ENCODE measurements at places on chromosomes 5 and 9.

- DNase-seq, result peak; percentile 70
These were observed 46.2 kb downstream of the PCA3 start for GRCh38 chr9:76810377-76810957.

GRCh38 chr5:172283020-172283861, at the start of gene UBTD2:
TSS of gene UBTD2 (minus strand) at chr5:172283764. CDS start at chr5:172283665, 99 bp downstream.
- peak; percentile 70 for DNase-seq

GRCh38 chr5:154937186-154937717, 759 bp downstream of the GEMIN5 start:
- DNase-seq, result no peak

DNA sequence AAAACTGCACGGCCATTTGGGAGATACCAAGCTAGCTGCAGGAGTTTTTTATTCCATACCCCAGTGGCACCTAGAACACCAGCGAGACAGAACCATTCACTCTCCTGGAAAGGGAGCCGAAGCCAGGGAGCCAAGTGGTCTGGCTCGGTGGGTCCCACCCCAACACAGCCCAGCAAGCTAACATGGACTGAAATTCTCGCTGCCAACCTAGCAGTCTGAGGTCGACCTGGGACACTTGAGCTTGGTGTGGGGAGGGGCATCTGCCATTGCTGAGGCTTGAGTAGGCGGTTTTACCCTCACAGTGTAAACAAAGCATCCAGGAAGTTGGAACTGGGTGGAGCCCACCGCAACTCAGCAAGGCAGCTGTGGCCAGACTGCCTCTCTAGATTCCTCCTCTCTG, 108.9 kb upstream of the CHD1 start:
- DNase-seq, result no peak

- no peak for DNase-seq
These were observed 536 bp upstream of the STX17 start for GRCh38 chr9:99905833-99906402.

DNA sequence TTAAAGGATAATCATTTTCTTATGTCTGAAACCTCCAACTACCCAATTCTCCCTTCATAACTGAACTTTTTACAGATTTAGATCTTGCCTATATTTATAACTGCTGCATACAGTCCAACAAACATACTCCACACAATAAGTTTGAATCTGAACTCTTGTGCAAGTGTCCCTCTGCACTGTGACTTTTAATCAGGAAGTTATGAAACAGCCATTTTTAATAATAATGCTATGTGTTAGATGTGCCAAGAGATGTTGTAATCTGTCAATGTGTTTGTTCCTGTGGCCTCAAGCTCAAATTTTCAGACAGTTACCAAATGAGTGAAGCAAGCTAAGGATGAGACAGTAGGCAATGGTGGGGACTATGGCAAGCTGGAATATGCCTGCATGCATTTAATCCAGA, 57.6 kb upstream of the MTAP start:
- no peak for DNase-seq

GRCh38 chr5:42583322-42583721, 160.1 kb downstream of the GHR start:
- DNase-seq, result peak; percentile 50

- peak; percentile 59 for DNase-seq
These were observed 312.8 kb downstream of the TLE4 start for GRCh38 chr9:79884546-79884945.

- no peak for DNase-seq
These were observed 142.6 kb downstream of the SAXO1 start for GRCh38 chr9:18890372-18890771.

DNA sequence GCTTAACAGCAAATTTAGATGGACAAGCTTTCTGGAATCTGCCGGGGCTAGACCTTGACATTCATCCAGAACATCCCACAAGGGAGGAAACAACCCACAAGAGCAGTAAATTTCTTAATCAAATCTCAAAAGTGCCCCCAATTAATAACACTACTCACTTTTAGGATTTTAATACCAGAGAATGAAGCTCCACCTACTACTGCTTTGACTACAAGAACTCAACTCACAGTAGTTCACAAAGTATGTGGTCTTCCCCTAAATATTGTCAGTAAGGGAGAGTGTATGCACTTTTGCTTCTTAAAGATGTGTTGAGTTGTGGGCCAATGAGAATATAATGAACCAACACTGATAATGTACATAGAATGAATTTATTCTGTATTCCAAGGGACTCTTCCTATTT, 94.7 kb downstream of the EBF1 start:
- no peak for DNase-seq

DNA sequence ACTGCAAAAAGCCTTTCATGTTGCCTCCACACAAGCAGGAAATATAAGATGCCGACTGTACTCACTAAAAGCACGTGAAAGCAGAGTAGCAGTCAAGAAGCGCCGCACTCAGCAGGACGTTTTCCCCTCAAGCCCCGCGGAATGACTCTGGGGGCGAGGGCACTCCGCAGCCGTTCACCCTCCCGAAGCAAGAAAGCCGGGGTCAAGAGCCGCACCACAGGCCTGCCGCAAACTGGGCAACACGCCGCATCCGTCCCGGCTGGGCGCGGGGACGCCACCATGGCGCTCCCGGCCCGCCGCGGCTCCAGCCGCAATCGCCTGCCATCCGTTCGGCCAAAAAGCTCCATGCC, 364 bp downstream of the RPS6 start:
- DNase-seq, result no peak

GRCh38 chr9:86860006-86860405, 87.3 kb downstream of the GAS1 start:
- no peak for DNase-seq

- no peak for DNase-seq
These were observed 21.2 kb upstream of the SEMA5A start for GRCh38 chr5:9567039-9567438.

DNA sequence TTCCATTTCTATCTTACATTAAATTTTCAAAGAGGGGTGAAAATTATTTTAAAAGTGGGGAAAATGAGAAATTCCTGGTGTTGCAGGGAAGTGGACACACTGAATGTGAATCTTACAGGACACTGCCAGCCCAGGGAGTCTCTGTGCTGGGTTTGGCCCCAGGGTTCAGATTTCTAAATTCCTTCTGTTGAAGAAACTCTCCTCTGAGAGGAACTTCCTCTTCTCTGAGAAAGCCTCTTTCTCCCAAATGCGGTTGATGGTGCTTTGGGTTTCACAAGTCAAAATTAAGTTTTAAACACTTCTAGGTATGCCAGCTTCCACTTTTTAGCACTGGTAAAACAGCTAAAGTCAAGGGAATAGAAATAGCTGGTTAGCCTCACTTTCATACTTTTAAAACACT, 317.9 kb upstream of the ITGA1 start:
- DNase-seq, result peak; percentile 85

- peak; percentile 32 for DNase-seq
These were observed 187.8 kb downstream of the NXNL2 start for GRCh38 chr9:88722753-88723152.
